ENCODE measurements at places on chromosomes 2 and 18. TPM values are rescaled to one million over a fixed set of nuclear protein-coding genes. Genes with fewer than 3 reads are reported as not detected.
A peak's percentile ranks its signal among the peaks of the same experiment; 100 is the strongest.

Gene C2orf49
- 3.3 TPM for polyA plus RNA-seq

Gene BOLL
- polyA plus RNA-seq: not detected

Gene UPP2
- 9.0 TPM for polyA plus RNA-seq

Gene RAB1A
- 85.3 TPM for polyA plus RNA-seq

Gene STK16
- 5.8 TPM for polyA plus RNA-seq

Gene RFTN2
- polyA plus RNA-seq: 1.3 TPM

Gene CDK15
- not detected for polyA plus RNA-seq

Gene GPR39
- polyA plus RNA-seq: 2.2 TPM

Gene SPP2
- 584 TPM for polyA plus RNA-seq

Gene PGAP1
- 1.0 TPM for polyA plus RNA-seq

Gene PPM1B
- 25.2 TPM for polyA plus RNA-seq

Gene FKBP7
- 10.4 TPM for polyA plus RNA-seq

Gene DPP10
- 0.05 TPM for polyA plus RNA-seq

Gene SNTG2
- polyA plus RNA-seq: not detected

Gene SMAD7
- 10.7 TPM for polyA plus RNA-seq

Gene ANKRD62
- polyA plus RNA-seq: not detected

Gene ERMN
- polyA plus RNA-seq: 0.05 TPM

DNA sequence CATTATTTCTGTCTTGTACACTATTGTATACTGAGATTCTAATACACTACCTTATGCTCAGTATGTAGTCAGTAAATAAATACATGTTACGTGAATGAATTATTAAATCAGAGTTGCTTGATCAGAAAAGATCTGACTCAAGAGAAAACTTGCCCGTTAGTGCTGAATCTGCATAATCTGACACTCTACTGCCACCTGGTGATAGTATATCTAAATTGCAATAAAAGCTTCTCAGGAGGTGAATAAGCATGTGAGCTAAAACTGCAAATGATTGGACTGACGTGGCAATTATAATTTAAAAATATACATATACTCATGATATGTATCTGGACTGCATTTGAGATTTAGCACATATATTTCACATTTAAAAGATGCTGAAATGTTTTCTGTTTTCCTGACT lies 70.4 kb downstream of the KIAA1328 start:
- DNase-seq: no peak

GRCh38 chr2:173184031-173185004 lies 108.7 kb downstream of the MAP3K20 start:
- no peak for DNase-seq

DNA sequence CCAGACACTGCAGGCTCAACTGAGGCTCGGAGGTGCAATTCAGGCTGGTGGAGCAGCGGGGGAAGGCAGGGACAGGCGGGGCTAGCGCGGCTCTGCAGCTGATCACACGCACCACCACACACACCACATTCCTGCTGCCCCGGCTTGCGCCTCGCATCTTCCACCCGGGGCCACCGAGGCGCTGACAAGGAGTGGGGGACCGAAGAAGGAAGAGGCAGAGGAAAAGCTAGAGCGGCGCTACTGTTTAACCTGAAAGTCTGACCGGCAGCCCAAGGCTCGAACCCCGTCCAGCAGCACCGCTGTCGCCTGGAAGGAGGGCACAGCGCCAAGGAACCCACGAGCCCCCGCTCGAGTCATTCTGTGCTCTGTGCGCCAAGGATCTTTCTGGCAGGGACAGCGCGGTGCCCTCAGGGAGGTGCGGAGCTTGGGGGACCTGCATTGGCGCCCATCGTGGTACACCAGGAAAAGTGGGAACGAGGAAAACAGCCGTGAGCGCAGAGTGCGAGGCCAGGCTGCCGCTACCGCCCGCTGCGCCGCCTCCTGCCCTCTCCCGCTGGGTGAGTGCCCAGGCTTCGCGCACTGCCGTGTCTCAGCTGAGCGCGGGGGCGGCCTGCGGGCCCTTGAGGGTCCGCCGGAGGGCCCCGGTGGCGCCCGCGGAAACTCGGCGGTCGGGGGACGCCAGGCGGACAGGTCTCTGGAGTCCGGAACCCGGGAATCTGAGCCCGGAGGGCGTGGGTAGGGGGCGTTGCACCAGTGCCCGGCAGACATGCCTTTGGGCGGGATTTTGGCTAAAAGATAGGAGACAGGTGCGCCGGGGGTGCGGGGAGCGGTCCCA lies 860 bp upstream of the KCNJ3 start:
- no peak for DNase-seq

DNA sequence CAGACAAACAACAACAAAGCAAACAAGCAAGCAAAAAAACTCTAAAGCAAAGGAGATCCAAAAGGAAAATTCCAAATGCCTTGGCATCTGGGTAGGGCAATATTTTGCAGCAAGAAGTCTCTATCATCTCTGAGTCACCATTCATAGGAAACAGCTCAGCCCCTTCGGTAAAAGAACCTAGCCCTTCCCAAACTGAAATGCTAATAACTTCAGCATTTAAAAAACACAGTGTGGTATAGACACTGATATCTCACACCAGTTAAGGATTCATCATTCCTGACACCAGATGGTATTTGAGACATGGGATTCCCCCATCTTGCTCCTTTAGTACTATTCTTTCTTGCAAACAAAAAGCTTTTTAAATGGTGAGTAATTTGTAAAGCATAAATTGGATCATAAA lies 491.8 kb downstream of the TXNL1 start:
- no peak for DNase-seq

- no peak for DNase-seq
Measured at GRCh38 chr2:99819766-99820165, 322.6 kb downstream of the AFF3 start.

- no peak for DNase-seq
Measured at GRCh38 chr2:73225513-73226360, 7.3 kb downstream of the PRADC1 start.

GRCh38 chr2:111918383-111918806 lies 20.0 kb downstream of the MERTK start:
- peak; percentile 54 for DNase-seq

- no peak for DNase-seq
Measured at GRCh38 chr2:68931799-68932198, 20.9 kb downstream of the GKN2 start.

GRCh38 chr2:147420517-147420916 lies 424.3 kb upstream of the ACVR2A start:
- DNase-seq: no peak

DNA sequence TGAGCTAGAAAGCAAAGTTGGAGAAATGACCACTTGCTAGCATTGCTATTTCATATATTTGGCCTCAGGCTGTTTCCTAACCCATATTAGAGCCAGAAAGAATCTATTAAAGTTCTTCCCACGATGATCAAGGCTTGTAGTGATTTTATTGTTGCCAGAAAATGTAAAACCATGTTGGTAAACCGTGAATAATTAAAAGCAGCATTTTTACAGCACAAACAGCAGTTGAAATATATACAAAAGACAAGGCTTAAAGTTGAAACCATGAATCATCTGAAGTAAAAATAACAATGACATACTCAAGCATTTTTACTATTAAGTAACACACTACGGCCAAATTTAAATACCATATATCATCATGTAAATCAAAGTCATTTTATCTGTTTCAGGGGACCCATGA lies 27.7 kb upstream of the DSC3 start:
- DNase-seq: no peak

DNA sequence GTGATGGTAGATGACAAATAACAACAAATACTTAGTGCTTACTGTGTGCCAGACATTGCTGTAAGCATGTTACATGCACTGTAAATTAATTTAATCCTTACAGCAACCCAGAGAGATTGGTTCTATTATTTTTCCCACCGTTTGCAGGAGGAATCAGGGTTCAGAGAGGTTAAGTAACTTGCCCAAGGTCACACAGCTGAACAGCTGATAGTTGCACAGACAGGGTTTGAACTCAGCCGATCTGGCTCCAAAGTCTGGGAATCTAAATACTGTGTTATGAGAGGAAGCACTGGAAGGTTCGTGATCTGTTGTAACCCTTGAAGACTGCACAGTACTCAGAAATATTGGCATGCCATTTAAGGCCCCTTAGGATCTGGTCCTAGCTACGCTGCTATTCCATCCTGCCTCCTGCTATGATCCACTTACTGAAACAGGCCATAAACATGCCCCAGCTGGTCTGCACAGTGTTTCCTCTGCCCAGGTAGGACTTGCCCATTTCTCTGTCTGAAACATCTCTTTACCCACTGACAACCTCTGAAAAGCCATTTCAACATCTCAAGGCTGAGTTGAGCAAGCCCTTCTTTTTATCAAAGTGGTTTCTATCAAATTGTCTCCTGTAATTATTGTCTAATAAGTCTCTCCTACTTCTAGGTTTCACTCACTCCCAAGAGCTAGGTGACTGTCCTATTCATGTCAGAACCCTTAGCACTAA lies 40.4 kb upstream of the MRPL33 start:
- DNase-seq: no peak

GRCh38 chr2:9228088-9228751 lies 21.6 kb downstream of the ASAP2 start:
- no peak for DNase-seq

DNA sequence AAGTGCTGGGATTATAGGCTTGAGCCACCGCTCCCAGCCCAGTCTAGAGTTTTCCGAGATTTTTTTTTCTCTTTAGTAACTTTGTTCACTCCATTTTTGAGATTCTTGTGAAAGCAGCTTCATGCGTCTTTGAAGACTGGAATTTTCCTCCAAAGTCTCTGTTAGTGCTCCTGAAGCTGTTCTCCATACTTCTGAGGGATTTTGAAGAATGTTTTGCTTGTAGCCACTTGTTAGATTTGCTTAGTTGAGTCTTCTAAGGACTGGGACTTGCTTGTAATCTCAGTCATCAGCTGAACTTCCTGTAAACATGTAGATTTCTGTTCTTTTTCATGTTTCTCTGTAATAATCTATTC lies 234.3 kb downstream of the MYCN start:
- DNase-seq: no peak

DNA sequence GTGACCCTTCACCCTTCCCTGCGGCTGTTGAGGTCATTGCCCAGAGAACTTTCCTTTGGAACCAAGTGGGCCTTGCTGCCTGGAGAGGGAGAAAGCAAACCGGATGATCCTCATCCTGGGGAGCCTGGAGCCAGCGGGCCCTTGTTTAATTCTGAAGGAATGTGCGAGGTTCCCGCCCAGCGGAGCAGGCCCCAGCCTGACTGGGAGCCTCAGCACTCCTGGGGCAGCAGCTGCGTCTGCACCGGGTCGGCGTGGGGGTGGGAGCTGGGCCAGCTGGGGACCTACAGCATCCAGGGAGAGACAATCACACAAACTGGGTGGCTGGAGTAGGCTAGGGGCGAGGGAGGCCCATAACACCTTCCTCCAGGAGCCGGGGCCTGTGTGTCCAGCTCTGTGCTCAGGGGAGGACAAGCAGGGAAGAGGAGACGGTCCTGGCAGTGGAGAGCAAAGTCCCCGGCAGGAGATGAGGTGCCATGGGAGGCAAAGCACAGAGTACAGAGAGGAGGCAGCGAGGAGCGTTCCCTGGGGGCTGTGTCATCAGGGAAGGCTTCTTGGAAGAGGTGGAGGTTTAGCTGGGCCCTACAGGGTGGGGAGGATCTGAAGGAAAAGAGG lies 61.9 kb upstream of the HAAO start:
- peak; percentile 47 for DNase-seq

DNA sequence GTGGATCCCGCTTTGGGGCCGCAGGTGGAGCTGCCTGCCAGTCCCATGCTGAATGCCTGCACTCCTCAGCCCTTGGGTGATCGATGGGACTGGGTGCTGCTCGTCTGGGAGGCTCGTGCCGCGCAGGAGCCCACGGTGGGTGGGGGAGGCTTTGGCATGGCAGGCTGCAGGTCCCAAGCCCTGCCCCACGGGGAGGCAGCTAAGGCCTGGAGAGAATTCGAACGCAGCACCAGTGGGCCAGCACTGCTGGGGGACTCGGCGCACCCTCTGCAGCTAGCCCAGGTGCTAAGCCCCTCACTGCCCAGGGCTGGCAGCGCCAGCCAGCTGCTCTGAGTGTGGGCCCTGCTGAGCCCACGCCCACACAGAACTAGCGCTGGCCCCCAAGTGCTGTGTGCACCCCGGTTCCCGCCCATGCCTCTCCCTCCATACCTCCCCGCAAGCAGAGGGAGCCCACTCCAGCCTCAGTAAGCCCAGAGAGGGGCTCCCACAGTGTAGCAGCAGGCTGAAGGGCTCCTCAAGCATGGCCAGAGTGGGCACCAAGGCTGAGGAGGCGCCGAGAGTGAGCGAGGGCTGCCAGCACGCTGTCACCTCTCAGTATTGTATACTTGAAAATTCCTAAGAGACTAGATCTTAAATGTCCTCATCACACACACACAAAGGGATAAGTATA lies 1654.2 kb upstream of the SLC39A10 start:
- no peak for DNase-seq

GRCh38 chr2:173808718-173809117 lies 156.5 kb downstream of the SP3 start:
- DNase-seq: no peak

GRCh38 chr2:37376421-37377186 lies 32.2 kb downstream of the QPCT start:
- DNase-seq: no peak

DNA sequence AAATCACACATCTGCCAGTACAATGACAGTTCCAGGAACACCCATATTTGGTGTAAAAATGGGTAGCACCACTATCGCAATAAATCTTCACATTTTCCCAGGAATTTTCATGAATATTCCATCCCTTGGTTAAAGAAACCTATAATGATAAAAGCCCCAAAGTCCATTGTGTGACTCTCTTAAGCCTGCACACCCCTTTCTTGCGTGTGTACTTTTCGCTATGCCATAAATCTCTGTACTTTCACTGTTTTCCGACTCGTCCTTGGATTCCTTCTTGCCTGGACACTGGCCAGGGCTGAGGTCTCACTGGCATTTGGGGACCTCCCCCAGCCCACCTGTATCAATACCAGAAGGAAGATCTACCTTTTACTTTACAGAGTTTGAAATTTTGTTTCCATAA lies 172.3 kb downstream of the RNF152 start:
- no peak for DNase-seq

- no peak for DNase-seq
Measured at GRCh38 chr2:152387041-152387440, 52.1 kb downstream of the FMNL2 start.

DNA sequence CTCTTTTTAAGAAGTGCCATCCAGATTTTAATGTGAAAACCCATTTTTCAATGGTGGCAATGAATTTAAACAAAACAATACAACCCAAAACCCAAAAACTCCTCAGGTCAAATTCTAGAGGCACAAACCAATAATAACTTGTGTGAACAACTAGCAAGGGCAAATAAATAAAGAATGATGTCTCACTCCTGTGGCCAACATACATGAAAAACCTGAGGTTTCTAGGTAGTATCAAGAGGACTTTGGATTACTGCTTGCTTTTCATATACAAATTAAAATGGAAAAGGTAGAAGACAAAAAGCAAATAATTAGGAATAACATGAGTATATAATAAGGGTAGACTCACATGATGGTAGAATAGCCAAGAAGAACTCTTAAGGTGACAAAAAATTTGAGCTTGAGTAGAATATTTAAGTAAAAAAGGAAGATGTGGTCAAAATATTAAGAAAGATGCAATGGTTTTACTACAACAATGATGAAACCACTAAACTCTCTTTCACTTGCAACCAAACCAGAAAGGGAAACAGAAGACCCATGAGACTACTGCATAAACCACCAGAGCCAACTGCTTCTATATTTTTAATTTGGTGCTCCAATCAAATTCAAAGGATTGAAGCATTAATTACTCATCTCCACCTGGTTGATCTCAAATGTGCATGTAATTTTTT lies 53.5 kb downstream of the DARS1 start:
- no peak for DNase-seq

- DNase-seq: no peak
Measured at GRCh38 chr2:15912203-15912602, 28.1 kb upstream of the MYCN start.

GRCh38 chr2:73894475-73894850 lies 1.7 kb downstream of the ACTG2 start:
- DNase-seq: no peak

GRCh38 chr2:9263428-9263827 lies 56.8 kb downstream of the ASAP2 start:
- no peak for DNase-seq

GRCh38 chr2:12441750-12442475 lies 274.8 kb upstream of the TRIB2 start:
- no peak for DNase-seq

Data from liver (tissue), 10 donors.